Breast epithelium (tissue), 4 donors: ENCODE measurements at places on chromosomes 1 and 21.

DNA sequence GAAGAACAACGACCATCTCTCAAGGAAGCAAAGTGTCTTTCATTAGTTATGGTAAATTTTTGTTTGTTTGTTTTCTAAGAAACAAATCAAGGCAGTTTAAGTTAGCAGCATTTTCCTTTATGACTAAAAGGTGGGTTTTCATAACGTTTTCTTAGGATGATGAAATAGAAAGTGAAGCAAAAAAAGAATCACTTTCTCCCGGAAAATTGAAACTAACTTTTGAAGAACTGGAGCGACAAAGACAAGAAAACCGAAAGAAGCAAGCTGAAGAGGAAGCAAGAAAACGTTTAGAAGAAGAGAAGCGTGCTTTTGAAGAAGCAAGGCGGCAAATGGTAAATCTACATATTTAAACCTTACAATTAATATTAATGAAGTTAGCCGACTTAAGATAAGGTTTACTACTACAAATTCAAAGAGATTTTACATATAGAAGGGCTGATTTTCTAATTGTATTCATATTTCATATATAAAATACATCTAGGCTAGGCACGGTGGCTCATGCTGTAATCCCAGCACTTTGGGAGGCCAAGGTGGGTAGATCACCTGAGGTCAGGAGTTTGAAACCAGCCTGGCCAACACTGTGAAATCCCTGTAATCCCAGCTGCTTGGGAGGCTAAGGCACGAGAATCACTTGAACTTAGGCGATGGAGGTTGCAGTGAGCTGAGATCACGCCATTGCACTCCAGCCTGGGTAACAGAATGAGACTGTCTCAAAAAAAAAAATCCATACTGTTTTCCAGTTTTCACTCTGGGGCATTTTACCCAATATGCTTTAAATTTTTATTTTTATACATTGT, 38.3 kb downstream of the NEXN start:
- no peak overlapping the region for H3K27ac ChIP-seq
- no peaks in the 10 kb centered on the region for H3K27me3 ChIP-seq
- H3K36me3 ChIP-seq: no peaks in the 10 kb centered on the region
- H3K4me3 ChIP-seq: no peak overlapping the region
- DNase-seq: no peak
- no peaks in the 10 kb centered on the region for H3K4me1 ChIP-seq

GRCh38 chr1:91066538-91066937, 44.7 kb upstream of the ZNF644 start:
- H3K4me1 ChIP-seq: no peaks in the 10 kb centered on the region
- no peaks in the 10 kb centered on the region for H3K27me3 ChIP-seq
- no peak overlapping the region for H3K27ac ChIP-seq

GRCh38 chr1:12585536-12585935, 32.5 kb downstream of the DHRS3 start:
- H3K4me1 ChIP-seq: peaks cover 8% of the 10 kb centered on the region
- DNase-seq: no peak
- H3K4me3 ChIP-seq: no peak overlapping the region
- no peaks in the 10 kb centered on the region for H3K27me3 ChIP-seq

- no peaks in the 10 kb centered on the region for H3K27me3 ChIP-seq
- no peaks in the 10 kb centered on the region for H3K36me3 ChIP-seq
- no peak overlapping the region for H3K27ac ChIP-seq
- no peaks in the 10 kb centered on the region for H3K4me1 ChIP-seq
- H3K4me3 ChIP-seq: no peak overlapping the region
- no peak for DNase-seq
Observed at GRCh38 chr1:24228311-24228710, 41.2 kb upstream of the IFNLR1 start.
